ENCODE measurements at places on chromosomes 1 and 21.

DNA sequence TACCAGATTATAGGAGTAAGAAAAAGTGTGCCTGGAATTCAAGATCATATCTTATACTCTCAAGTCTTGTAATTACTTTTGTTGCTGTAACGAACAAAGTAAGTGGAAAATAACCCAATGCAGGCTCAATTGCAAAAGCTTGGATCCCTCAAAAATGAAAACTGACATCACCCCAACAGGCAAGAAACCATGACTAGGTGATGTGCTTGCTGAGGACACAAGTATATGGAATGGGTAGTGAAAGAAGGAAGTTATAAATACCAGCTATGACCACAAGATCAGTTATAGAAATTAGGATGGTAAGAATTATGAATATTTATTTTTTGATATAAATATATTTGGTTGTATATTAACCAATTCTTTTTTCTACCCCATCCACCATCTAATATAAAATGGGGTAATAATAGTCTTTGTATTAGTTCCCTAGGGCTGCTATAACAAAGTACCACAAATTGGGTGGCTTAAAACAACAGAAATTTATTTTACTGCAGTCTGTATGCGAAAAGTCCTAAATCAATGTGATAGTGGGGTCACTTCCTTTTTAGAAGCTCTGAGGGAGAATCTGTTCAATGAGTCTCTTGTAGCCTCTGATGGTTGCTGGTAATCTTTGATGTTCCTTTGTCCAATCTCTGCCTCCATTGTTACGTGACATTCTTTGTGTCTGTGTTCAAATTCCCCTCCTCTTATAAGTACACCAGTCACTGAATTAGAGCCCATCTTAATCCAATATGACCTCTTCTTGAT is 45.0 kb downstream of the DUSP10 start:
- DNase-seq, result no peak

DNA sequence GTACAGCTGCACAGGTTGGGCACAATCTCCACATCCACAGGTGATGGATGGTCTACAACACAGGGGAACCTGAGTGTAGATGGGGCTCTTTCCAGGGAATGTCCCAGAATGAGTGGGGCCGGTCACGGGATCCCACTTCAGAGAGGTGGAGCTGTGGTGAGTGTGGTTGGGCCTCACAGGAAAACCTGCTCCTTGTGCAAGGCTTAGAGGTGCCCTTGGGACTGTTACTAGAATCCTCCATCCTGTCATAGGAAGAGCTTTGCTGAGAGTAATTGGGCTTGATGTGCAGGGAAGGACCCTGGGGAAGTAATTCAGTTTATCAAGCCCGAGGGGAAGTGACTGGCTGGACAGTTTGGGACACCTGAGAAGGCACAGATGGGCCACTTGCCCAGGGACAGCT is 137.9 kb downstream of the ZSCAN20 start:
- DNase-seq, result no peak

GRCh38 chr21:46295996-46296752 is 10.0 kb downstream of the YBEY start:
- no peak for DNase-seq

DNA sequence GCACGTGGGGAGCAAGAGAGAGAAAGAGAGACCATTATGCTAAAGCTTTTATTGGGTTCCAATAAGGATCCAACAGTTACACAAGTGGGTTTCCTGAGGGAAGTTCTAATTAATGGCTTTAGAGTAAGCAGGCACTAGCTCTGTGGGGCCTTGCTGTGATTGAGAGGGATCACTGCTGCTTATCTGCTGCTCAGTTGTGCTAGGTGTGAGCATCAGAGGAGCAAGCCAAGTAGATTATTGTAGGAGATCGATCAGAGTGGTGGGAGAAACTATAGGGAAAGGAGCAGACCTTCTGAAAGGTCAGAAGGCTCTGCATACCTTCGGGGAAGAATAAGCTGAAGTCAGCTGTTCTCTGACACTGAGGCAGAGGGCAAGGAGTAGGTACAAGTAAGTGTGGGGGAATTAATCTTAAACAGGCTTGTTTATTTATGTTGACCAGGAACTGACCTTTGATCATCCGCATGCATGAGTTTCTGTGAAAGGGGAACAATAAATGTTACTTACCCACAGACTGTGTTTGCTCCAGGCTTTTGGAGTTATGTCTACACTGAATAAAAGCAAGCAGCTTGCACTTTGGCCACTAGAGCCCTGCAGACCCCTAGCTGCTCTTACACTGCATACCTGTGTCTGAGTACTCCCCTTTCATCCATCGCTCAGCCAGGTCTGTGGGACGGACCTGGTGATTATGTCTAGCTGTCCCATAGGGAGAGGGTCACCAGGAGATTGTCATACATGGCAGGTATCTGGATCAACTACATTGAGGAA is 89.7 kb downstream of the TNNI3K start:
- DNase-seq, result no peak

- DNase-seq, result no peak
Measured at GRCh38 chr21:17044696-17045095, 468.1 kb upstream of the CXADR start.

DNA sequence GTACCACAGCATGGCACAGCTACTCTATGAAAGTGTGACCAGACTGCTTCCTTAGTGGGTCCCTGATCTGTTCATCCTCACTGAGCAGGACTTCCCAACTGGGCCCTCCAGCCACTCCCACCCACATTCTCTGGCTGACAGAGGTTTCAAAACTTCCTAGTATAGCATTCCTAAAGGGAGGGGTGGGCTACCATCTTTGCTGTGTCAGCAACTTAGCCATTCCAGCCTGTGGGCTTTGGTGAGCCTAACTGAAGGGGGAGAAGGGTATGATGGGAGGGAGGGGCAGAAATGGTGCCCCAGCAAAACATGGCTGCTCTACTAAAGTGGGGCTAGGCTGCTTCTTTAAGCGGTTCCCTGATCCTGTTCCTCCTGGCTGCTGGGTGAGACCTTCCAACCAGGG is 265.2 kb upstream of the ADGRL4 start:
- DNase-seq, result no peak

- DNase-seq, result peak; percentile 41
Measured at GRCh38 chr1:11838349-11839272, 9.0 kb downstream of the NPPA start.

DNA sequence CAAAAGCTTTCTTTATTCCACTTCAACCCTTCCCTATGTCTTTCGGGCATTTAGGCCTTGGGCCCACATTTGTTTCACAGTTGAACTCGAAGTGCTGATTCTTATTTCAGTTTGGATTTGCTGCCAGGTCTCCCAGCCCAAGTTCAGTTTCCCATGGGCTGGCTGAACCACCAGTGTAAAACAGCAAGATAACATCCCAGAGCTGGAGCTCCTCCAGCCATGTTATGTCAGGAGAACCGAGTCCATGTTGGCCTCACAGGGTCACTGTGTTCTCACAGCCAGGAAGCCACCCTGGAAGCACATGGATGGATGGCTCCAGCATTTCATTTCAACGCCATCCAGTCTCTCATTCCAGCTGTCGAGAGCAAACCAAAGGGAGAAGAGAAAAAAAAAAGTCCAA is 45.2 kb upstream of the RXRG start:
- no peak for DNase-seq

Data from NCI-H226 (cell line).